NCI-H1105 (cell line): ENCODE measurements at places on chromosomes 11 and 22.

DNA sequence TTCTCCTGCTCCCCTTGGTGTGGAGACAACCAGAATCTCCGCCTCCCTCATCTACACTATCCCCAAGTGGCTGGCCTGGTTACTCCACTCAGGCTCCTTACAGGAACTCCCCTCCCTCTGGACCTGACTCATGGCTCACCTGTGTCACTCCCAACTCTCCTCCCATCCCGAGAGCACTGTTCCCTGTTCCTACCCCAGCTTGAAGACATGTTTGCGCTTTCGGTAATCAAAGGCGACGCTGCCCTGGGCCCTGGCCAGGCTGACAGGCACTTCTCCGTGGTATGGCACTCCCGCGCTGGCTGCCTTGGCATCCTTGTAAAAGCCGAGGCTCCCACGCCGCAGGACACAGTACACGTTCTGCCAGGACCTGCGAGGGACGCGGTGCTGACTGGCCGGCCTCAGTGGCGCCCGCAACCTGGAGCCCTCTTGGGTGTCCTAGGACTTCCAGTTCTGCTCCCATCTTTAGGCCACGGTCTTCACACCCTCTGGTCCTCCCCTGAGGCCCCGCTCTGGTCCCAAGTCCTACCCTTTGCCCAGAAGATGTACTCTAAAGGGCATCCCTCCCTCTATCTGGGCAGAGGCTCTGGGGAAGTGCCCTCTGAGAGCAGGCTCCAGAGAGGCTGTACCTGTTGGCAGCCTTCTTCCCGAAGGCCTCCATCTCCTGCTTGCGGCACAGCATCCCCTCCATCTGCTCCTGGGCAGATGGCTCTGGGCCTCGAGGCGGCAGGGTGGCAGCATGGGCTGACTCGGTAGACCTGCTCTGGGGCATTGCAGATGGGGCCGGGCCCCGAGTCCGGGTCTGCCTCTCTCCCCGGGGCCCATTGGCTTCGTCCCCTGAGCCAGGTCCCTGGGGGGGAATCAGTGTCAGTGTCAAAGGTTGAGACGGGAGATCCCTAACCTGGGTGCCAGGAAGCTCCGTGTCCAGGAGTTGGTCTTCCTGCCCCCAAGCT lies 9.4 kb upstream of the RBM4B start:
- no peak for DNase-seq

GRCh38 chr22:43266076-43266475 lies 77.1 kb downstream of the SCUBE1 start:
- no peak for DNase-seq

DNA sequence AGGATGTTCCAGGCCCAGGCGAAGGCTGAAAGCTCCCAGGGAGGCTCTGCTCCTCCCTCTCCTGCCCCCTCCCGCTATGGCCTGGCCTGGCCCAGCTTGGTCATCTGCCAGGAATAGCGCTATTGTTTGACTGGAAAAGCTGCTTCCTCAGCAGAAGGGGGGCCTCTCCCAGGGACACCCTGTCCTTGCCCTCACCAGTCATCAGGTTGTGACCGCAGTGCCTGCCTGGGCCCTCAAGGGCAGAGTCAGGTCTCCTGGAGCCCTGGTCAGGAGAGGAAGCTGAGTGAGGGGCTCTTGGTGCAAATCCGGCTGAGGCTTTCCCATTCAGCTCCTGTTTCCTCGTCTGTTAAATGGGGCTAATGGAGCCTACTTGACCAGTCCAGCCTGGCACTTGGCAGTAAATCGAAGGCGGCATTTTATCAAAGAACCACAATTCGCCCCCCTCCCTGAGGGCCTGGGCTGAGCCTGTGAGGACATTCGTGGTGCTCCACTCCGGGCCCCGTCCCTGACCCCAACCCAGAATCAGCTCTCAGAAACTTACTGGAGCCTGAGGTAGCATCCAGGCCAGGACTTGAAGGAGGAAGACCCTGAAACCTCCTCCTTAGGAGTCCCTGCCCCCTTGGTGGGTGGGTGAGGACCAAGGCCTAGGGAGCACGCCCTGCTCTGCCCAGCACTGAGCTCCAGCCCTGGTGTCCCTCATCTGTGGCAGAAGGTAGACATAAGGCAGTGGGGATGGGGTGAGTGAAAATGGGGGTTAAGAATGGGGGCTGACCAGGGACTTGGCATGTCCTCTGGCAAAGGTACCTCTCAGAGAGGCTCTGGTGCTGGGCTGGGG lies 2.0 kb upstream of the CASTOR1 start:
- no peak for DNase-seq

DNA sequence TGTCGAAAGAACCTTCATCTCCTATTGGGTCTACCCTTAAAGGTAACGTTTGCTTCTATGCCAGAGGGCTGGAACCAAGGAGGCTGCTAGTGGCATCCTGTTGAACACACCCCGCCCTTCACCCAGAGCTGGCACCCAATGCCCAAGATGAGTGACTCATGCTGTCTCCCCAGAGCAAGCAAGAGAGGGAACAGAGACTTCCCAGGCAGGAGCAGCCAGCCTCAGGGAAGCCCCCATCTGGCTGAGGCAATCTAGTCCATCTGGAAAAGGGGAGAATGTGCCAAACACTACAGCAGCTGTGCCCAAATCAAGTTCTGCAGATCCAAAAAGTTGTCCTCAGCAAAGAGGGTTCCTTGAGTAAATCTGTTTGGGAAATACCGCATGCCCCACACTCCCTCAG lies 91.9 kb upstream of the TP53I11 start:
- no peak for DNase-seq

DNA sequence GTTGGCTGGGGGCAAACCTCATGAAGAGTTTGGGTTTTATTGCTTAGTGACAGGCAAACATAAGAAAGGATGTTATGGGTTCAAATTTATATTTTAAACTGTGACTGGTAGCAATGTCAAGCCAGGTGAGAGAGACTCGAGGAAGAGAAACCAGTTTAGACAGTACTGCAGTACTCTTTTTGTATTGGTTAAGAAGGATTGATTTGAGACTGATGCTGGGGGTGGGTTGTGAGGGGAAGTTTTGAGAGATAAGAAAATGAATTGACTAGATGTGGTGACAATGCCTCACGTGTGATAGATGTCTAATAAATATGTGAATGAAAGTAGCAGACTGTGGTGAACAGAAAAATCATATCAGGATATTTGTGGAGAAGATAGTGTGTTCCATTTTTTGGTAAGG lies 142.4 kb downstream of the DDX10 start:
- DNase-seq = no peak

DNA sequence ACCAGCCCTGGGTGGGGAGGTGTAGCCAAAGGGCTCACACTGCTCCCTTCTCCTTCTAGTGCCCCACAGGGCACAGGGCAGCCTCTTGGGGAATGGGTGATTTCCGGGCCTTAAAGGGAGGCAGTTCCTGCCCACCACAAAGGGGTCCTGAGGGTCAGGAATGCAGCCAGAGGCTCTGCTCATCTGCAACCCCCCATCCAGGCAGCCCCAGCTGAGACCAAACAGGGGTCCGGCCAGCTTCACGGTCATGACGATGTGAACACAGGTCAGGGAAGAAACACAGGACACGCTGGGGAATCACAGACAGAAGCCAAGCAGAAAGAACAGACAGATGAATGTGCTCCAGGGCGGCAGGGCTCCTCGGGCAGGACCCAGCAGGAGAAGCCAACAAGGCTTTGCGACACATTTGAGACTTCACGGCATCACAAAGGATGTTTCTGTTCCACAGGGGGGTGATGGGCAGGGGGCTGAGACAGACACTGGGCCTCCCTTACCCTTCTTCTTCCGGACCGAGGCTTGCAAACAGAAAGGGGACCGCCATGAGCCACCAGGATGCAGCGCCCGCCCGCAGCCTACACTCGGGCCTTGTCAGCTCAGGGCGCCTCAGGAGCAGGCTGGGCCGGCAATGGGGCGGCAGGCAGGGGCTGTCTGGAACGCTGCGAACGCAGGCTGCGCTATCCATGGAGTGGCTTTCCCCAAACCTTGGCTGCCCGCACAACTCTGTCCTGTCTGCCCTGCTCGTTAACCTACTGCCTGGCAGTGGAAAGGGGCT lies 101.9 kb downstream of the CTTN start:
- no peak for DNase-seq

GRCh38 chr22:49021131-49021925 lies 806.3 kb downstream of the BRD1 start:
- DNase-seq = no peak

DNA sequence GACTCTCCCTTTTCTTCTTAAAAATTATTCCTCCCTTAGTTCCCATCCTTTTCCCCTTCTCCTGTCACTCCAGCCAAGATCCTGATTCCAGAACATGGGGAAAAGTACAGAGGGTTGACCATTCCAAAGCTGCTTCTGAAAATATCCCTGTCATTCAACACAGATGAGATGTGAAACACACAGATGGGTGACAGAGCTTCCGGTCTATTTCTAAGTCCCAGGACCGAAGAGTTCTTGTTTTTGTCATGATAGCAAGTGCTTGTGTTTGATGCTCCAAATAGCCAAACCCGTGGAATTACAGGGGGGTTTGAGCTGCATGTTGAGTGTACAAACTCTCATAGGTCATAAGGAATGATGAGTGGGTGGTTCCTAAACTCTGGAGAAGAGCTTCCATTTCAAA lies 57.9 kb downstream of the PARVA start:
- no peak for DNase-seq

DNA sequence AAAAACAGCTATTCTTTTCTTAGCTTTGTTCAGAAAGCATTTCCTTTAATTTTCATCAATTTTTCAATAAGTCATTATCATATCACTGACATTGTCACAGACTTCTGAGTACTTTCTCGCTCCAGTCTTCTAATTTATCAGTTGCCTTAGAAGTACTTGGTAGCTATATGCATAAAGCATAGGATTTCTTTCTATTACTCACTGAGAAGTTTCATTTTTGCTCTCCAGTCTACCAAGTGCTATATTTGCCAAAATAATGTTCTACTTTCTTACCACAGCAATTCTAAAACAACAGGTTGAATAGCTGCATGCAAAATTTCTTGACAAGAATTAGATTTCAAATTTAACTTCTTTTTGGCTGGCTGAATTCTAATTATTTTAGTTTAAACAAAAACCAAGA lies 116.3 kb downstream of the STK33 start:
- DNase-seq = no peak
